SK-N-SH (cell line): ENCODE measurements at places on chromosomes 5 and 9.
A peak's percentile ranks its signal among the peaks of the same experiment; 100 is the strongest.

- DNase-seq: no peak
These were observed 84.0 kb downstream of the PIK3R1 start for GRCh38 chr5:68299575-68299974.

- no peak for DNase-seq
These were observed 3.7 kb upstream of the GNPDA1 start for GRCh38 chr5:142016556-142016955.

DNA sequence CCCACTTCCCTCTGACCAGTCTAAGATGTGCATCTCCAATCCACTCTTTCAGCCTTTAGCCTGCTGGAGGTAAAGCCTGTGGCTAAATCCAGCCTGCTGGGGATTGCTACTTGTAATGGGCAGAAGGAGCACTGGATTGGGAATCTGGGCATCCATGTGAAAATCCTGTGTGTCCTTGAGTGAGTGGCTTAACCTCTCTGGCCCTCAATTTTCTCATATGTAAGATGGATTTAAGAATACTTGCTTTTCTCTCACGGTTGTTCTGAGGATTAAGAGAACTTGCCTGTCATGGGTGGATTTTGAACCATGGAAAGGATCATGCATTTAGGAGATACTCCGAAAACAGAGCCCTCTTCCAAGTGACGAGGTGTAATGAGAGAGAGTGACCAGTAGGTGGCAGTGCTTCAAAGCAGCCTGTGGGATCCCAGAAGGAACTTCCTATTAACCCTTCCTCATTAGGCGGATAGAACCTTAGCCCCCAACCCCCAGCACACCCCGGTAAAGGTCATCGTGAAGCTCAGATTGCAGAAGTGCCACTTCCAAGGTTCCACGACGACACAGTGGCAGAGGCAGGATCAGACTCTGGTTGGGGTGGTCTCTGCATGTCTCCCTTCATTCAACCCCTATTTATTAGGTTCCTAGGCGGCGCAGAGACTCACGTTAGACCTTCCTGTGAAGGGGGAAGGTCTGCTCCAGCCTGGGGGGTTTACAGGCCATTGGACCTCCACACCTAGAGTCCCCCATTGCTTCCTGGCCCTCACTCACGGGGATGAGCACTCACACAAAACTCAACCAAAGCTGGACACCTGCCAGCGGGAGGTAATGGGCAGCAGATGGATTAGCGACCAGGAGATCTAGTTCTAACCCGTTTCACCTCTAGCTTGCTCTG is 68.7 kb upstream of the ZNF618 start:
- peak; percentile 75 for DNase-seq

GRCh38 chr5:171379961-171380360 is 7.7 kb upstream of the NPM1 start:
- DNase-seq: no peak

DNA sequence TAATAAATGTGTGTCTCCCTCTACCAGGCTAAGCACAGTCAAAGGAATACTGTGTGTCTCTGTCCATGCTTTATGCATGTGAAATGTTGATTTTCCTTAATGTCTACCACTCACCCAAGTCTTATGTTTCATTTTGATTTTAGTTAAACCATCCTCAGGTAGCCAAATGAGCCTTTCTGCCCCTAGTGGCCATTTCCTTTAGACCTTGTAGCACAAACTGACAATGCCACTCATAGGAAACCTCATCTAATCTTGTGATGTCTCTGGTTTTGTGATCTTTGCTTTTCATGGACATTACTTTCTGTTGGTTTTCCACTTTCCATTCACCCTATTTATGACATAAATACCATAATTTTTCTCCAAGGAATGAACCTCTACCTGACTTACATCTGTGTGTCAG is 820.8 kb downstream of the MAT2B start:
- no peak for DNase-seq

DNA sequence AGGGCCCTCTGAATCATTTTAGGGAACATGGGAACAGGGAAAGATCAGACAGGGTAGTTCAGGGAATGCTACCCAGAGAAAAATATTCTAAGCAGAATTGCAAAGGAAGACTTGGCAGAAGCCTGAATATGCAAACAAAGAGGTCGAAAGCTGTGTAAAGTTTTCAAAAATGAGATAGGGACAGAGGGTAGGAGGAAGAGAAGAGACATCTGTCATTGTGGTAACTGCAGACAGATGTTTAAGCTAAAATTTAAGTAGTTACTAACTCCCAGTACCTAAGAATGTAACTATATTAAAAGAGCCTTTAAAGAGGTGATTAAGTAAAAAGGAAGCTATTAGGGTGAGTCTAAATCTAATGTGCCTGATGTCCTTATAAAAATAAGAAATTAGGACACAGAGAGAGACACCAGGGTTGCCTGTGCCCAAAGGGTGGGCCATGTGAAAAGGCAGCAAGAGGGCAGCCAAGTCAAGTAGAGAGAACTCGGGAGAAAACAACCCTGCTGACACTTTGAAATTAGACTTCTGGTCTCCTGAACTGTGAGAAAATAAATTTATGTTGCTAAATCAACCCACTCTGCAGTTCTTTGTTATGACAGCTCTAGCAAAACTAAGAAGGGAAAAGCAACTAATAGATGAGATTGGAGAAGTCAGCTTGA is 1647.4 kb upstream of the C9orf72 start:
- no peak for DNase-seq

- DNase-seq: no peak
These were observed 19.8 kb upstream of the HEXB start for GRCh38 chr5:74665273-74665672.

- DNase-seq: no peak
These were observed 286.0 kb upstream of the DAP start for GRCh38 chr5:11047030-11047429.

GRCh38 chr5:44632344-44632743 is 176.4 kb upstream of the MRPS30 start:
- no peak for DNase-seq

- DNase-seq: no peak
These were observed 100.0 kb upstream of the ALDH1B1 start for GRCh38 chr9:38292480-38292879.

DNA sequence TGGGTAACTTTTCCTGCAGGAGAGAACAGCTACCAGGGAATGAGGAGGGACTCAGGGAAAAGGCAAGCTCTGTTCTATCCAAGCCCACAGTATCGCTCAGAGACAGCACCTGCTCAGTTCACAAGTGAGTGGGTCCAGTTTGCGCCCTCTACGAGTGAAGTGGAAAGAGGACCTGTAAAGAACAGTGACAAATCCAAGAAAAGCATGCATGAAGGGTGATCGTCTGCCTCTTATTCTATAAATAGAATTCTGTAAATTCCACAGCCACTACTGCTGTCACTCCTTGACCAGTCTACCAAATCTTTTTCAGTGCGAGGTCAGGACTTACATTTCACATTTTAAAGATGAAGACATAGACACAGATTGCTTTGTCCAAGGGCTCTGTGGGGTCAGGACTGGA is 117.5 kb downstream of the ENTREP1 start:
- DNase-seq: no peak

DNA sequence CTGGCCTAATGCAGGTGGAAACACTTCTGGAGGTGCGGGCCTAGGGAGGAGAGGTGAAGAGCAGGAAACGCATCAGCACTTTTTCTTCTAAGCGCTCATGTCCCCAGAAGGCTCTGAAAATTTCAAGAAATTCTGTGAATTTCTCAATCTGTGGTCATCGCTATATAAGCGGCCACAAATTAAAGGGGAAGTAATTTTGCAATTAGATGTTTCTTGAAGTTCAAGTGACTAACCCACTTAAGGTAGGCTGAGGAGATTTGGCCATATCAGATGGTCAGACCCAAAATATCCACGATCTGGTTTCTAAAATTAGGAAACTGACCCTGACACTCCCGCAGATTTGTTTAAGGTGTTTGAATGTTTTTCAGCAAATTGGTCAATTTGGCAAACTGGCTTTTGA is 16.6 kb upstream of the HMGCR start:
- no peak for DNase-seq
